ENCODE measurements at places on chromosomes 16 and 17. TPM values are rescaled to one million over a fixed set of nuclear protein-coding genes. Genes with fewer than 3 reads are reported as not detected.

- no peak for DNase-seq
Observed at GRCh38 chr17:73166731-73167581, 2.1 kb downstream of the SSTR2 start.

TP53TG3E gene
- not detected for total RNA-seq

EVPLL gene
- total RNA-seq: not detected

DNA sequence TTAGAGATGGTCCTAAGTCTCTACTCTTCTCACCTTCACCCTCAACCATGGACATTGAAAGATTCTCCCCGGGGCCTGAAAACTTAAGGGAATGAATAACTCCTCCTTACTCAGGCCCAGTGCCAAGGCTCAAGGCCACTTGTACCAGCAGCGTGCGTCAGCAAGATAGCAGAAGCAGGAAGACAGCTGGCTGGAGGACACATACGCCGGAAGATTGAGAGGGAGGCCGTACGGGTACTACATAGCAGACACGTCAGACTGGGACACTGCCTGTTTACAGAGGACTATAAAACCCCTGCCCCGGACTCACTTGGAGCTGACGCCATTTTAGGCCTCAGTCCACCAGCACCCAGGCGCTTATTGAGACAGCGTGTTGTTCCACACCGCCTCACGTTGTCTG lies 75.8 kb upstream of the MED13 start:
- peak; percentile 11 for DNase-seq

DNA sequence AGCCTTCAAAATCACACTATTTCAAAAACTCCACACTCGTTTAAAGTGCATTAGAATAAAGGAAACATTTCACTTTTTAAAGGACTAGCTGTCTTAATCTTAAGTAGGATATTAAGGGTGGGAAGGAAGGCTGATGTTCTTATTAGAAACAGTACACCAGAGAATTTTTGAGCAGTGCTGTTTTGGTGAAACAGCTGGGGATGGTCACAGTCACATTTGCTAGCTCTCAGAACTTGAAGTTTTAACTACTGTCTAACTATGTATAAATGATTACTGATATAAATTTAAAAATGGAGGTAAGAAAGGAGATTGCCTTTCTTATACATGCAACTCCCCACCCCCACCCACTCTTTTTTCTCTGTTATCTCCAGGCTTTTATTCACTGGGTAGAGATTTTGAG lies 38.5 kb upstream of the SLC5A11 start:
- DNase-seq: no peak

MRPL12 gene
- 11.7 TPM for total RNA-seq

ADAD2 gene
- total RNA-seq: not detected

DNA sequence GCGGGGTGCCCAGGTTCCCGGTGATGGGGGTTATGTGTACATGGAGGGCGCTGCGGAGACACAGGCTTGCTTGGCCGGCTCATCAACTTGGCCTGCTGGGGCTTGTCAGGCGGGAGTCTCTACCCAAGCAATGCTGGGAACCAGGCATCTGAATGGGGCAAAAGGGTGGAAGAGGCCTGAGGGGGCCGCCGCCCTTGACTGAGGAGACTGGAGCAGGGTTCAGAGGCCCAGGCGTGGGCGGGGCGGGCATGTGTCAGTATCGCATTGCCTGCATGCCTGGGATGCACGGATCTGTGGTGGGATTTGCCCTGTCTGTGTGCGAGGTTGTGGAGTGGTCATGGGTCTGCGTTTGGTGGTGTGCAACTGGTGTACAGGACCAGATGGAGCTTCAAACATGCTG lies 21.1 kb downstream of the ARHGAP23 start:
- no peak for DNase-seq

DNA sequence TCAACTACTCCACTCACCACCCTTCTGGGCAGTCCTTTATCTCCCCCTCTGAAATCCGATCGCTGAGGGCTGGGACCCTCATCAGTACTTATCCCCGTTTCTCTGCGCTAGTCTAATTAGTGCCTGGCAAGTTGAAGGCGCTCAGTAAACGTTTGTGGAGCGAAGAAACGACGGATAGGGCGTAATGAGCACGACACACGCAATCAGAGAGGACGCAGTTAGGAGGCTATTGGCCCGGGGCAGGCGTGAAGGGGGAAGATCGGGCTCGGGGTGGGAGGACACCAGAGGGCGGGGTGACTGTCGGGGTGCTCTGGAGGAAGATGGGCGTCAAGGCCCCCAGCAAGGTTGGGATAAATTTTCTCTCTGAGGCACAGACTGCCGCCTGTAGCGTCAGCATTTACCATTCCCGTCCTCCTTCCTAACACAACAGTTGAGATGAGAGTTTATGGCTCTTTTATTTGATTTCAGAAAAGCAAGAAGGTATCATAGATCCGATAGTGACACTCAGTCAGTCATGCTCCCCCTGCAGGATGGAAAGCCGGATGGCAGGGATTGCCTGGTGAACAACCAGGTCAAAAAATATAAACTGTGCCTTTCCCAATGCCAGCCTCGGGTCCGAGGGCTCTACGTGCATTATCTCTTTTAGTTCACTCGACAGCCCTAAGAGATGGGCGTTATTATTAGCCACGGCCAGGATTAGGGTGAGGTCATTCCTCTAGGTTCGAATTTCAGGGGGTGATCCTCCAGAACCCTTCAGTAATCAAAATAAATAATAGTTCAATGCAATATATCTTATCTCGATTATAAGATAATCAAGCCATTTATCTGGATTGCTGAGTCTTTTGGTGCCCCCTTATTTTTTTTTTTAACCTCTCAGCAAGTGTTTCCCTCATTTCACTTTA lies 9.5 kb upstream of the ARL4D start:
- peak; percentile 81 for DNase-seq

- no peak for DNase-seq
Observed at GRCh38 chr17:19592316-19592715, 56.2 kb upstream of the ALDH3A2 start.

CDK10 gene
- total RNA-seq: 19.6 TPM

DNA sequence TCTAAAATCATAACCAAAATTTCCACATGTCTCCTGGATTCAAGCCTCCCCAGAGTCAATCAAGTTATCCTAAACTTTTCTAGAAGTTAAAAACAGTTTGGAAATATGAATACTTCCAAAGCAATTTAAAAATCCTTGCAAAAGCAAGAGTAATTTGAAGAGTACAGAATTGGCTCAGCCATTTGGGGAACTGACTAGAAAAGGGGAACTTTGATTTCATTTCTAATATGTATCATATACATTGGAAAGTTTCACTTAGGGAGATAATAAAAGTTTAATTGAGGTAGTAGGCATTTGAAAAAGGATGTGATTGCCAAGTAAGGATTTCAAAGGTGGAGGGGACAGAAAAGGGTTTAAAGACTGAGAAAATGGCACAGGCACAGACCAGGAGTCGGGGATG lies 9.0 kb upstream of the SLFN12L start:
- DNase-seq: no peak

IGFBP4 gene
- 10.1 TPM for total RNA-seq

DNA sequence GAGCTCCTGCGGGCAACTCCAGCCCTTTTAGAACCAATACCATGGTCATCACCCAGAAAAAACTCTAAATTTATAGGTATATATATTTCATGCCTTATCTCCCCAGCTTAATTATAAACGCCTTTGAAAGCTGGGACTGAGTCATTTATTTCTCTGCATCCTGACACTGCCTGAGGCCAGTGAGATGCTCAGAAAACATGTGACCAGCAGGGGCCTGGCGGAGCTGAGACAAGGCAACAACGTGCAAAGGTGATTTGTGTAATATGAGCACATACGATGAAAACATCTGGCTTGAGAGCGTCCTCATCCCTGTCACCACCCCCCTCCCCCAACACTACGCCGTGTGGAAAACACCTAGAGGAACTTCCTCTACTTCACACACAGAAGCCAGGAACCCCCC lies 22.7 kb downstream of the NXN start:
- DNase-seq: peak; percentile 88

GRCh38 chr17:80740141-80740540 lies 195.5 kb downstream of the RPTOR start:
- no peak for DNase-seq

GRCh38 chr17:33049781-33050414 lies 58.3 kb downstream of the SPACA3 start:
- peak; percentile 39 for DNase-seq

GRCh38 chr17:37134050-37134449 lies 185.3 kb downstream of the AATF start:
- no peak for DNase-seq

GRCh38 chr16:920051-920681 lies 50.6 kb downstream of the LMF1 start:
- no peak for DNase-seq

- no peak for DNase-seq
Observed at GRCh38 chr16:784431-784830, 3.8 kb downstream of the RPUSD1 start.

STH gene
- total RNA-seq: not detected

GRCh38 chr16:75322740-75323139 lies 71.3 kb upstream of the BCAR1 start:
- DNase-seq: peak; percentile 59

DNA sequence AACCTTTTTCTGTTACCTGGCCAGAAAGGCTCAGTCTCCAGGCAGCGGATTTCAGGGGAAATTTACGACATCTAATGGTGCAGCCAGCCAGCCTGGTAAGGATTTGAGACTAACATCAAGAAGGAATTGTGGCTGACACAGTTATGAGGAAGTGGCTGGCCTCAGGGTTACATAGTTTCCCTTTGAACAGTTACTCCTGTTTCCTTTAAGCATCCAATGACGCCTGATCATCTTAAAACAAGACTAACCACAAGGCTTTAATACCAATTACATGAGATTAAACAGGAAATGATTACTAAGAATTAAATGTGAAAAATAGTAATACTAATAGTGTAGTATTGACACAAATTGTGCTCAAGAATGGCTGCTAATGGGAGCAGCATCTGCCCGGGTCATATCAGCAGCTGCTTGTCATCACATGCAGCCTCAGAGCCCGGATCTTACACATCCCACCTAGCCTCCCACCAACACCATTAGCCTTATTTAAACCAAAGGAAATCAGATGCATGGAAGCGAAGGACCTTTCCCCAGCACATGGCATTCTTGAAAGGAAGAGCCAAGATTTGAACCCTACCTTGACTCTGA lies 431.8 kb downstream of the PMP22 start:
- DNase-seq: peak; percentile 57

DNA sequence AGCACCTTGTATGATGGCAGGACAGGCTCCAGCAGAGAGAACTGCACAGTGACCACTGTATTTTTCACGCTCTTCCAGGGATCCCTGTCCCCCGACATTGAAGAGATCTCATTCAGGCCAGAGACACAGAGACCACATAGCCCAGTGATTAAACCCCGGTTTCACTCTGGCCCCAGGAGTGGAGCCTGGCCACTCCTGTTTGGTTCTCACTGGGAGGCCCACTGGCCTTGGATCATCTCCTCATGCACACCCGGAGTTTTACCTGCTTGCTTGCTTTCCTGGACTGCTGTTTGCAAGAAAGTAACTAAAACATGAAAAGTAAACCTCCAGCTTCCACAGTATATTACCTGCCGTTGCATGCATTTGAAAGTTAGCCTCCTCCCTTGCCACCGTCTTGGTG lies 13.2 kb upstream of the CLEC18C start:
- no peak for DNase-seq

NT5M gene
- total RNA-seq: 1.8 TPM

UNC13D gene
- not detected for total RNA-seq

FOXJ1 gene
- not detected for total RNA-seq

- no peak for DNase-seq
Observed at GRCh38 chr17:65061646-65062045, 5.1 kb upstream of the GNA13 start.

DNA sequence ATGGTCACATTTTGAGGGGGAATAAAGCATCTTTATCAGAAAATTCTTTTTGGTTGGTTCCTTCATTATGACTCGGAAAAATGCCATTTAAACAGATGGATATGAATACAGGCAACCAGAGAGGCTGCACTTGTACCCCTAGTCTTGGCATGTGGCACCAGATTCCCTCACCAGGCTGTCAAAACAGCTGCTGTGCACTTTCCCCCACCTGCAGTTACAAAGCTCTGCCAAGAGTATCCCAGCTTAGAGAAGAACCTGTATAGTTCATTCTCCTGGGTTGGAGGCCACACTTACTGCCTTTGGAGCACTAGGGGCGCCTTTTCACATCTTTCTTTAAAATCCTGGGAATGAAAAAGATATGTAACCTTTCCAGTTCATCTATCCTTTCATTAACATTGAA lies 190.3 kb downstream of the KIF2B start:
- DNase-seq: no peak

GRCh38 chr17:49341356-49341755 lies 20.7 kb downstream of the ZNF652 start:
- DNase-seq: peak; percentile 25

GRCh38 chr16:89049484-89050118 lies 44.1 kb upstream of the ACSF3 start:
- DNase-seq: no peak

- DNase-seq: no peak
Observed at GRCh38 chr17:62101090-62101489, 36.0 kb upstream of the MED13 start.

DNA sequence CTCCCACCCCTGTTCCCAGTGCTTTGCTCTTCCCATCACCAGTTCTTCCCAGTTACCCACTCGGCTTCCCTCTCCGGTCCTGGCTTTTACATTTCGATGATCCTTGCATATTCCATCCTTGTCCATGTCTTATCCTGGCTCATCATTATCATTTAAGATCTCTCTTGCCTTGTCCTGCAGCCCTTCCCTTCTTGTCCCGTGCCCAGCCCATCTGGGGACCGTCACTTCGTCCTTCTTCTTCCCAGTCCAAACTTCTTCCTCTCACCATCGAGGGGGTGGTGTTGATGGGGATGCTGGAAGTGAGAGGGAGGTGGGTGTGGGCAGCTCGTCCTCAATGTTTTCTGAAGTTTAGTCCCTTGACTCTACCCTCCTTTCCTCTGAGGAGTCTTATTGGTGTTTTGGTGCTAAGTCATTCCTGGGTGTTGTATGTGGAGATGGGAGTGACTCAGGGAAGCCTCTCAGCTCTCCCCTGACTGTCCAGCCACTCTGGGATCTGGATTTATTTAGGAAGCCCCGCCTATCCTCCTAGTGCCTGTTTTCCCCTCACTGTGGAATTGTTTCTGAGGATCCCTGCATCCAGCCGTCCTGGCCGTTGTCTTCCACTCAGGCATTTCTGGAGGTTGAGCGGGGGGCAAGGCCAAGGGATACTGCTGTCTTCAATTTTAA lies 975 bp downstream of the SNX29 start:
- DNase-seq: peak; percentile 80

DNA sequence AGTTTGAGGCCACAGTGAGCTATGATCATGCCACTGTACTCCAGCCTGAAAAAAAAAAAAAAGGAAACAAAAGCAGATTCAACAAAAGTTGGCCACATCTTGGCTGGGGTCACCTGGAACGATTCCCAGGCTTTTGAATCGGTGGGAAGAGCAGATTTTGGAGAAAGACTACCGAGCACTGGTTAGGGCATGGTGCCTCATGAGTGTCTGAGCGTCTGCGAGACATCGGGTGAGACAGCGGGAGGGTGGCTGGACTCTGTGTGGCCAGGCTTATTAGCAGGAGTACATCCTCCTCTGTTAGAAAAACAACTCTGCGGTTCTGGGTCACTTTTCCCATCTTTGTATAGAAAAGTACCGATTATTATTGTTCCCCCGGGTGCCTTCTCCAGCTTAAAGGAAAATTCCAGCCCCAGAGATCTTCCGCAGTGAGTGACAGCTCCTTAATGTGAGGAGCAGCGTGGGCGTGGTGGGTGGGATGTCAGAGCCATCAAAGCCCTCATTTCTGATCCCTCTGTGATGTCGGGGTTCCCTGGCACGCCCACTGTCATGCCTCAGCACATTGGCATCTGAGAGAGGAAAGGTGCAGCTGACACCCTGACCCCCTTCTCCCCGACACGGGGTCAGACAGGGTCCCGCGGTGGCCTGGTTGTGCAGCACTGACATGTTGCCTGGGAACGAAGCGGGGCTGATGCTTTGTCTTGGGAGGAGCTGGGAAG lies 6.9 kb downstream of the RGS9 start:
- DNase-seq: peak; percentile 44

GRCh38 chr17:1588821-1589585 lies 26.4 kb upstream of the PITPNA start:
- peak; percentile 38 for DNase-seq

Data from M059J (cell line).